ENCODE measurements at places on chromosomes 12 and 14. TPM values are rescaled to one million over a fixed set of nuclear protein-coding genes. Genes with fewer than 3 reads are reported as not detected.

Gene NOS1
- 0.05 TPM for total RNA-seq

Gene CCDC184
- not detected for total RNA-seq

Gene KRT82
- not detected for total RNA-seq

Gene COX8C
- total RNA-seq, result not detected

Gene P2RX4
- total RNA-seq, result 29.6 TPM

Gene CTSG
- not detected for total RNA-seq

DNA sequence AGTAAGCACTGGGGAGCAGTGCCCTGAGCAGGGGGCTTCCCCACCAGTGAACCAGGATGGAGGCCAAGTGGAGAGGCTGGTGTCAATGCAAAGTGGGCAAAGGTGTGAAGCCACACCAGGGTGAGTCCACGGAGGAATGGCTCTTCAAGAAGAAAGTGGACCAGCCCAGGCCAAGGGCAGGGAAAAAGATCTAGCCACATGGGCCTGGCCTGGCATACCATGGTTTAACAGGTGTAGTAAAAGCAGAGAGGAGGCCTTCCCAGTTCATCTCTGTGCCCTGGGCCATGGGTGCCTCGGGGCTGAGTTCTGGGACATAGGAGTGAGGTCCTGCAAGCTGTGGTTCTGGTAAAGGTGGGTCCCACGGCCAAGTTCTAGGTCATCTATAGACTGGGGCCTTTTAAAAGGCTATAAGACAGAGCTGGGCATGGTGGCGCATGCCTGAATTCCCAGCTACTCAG is 153.4 kb downstream of the DPF3 start:
- DNase-seq, result no peak

GRCh38 chr12:105575235-105575634 is 244.7 kb downstream of the C12orf75 start:
- DNase-seq, result no peak

GRCh38 chr12:18486036-18486435 is 224.7 kb downstream of the PIK3C2G start:
- DNase-seq, result no peak

DNA sequence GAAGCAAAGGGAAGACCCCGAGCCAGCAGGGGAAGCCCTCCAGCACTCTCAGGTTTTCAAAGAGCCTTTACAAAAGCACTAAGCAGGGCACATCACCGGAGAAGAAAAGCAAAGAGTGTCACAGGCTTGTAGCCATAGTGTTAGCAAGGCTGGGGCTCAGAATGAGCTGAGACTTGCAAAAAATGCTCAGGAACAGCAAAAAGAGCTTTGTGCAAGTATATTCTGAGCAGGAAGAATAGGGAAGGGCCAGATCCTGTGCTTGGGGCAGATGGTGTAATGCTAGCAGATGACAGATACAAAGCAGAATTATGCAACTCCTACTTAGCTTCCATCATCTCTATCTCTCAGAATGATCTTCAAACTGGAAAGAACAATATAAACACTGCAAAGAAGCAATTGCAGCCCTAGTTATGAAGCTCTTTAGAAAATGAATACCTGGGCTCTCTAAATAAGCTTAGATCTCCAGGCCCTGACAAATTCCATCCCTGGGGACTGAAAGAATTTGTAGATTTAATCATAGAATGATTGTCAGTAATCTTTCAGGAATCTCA is 23.7 kb upstream of the PARP11 start:
- DNase-seq, result no peak

- DNase-seq, result peak; percentile 8
These were observed 6.8 kb downstream of the LMNTD1 start for GRCh38 chr12:25546318-25546717.

DNA sequence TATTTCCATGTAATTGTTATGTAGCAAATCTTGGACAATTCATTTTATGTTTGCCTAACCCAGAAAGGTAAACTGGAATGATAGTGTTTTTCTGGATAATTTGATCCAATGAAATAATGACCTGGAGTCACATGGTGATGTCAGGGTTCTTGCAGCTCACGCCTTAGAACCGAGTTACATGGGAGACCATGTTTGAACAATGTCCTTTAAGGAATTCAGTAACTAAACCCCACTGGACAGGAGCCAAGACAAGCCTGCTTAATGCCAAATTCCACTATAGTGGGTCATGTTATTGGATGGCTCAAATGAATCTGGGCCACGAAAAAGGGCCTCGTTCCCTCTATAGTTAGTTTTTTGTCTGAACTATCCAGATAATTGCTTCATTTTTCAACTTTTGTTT is 255.8 kb upstream of the HMGA2 start:
- DNase-seq, result peak; percentile 45

DNA sequence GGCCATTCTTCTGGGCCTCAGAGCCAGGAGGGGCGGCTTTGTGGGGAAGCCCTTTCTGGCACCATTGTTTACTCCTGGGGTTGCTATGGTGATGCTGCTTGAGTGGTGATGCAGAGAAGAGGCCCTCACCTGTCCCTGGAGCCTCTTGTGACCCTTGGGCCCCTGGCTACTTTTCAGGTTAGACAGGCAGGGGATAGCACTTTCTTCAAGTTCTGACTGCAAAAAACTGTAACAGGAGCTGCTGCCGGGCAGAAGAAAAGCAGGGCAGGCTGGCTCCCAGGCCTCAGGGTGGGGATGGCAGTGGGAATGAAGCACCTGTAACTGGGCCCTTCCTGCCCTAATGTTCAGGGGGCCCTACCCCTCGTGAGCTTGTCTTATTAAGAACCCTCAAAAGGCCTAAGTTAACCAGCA is at the start of gene TEX52:
TEX52 (minus strand) TSS at position 19 of the 411 bp plus-strand sequence; CDS start at position 6, 13 bp downstream.
- DNase-seq, result peak; percentile 49

- DNase-seq, result no peak
These were observed 334.2 kb downstream of the BMP4 start for GRCh38 chr14:53622447-53622846.

- DNase-seq, result no peak
These were observed 149.5 kb downstream of the NOVA1 start for GRCh38 chr14:26448181-26448855.

DNA sequence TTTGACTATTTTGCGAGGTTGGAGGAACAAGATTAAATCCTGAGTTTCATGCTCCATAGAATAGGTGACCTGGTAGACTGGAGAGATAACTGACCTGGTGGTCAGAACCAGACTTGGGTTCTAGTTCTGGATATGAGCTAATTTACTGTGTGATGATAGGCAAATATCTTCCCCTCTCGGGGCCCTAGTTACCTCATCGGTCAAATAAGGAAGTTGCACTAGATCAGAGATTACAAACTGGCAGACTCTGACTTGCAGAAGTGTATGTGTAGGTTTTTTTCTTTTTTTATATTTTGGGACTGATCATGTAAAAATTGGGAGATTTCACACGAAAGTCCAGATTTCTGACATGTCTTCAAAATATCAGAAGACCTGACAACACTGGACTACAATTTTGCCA is 37.0 kb downstream of the RPH3A start:
- no peak for DNase-seq

GRCh38 chr12:27539191-27539631 is 15.2 kb downstream of the PPFIBP1 start:
- DNase-seq, result peak; percentile 54

Data from M059J (cell line).